ENCODE measurements at places on chromosomes 5 and 9.

DNA sequence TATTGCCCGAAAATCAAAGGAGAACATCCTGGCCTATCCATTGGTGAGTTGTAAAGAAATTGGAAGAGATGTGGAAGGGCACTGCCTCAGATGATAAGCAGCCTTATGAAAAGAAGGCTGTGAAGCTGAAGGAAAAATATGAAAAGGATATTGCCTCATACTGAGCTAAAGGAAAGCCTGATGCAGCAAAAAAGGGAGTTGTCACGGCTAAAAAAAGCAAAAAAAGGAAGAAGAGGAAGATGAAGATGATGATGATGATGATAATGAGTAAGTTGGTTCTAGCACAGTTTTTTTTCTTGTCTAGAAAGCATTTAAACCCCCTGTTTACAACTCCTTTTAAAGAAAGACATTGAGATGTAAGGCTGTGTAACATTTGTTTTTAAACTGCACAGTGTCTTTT is 59.8 kb upstream of the ZBED3 start:
- DNase-seq: peak; percentile 9

- DNase-seq: no peak
Measured at GRCh38 chr5:110270-110888, 18.4 kb downstream of the PLEKHG4B start.

GRCh38 chr9:107971241-107971640 is 481.7 kb upstream of the KLF4 start:
- no peak for DNase-seq

DNA sequence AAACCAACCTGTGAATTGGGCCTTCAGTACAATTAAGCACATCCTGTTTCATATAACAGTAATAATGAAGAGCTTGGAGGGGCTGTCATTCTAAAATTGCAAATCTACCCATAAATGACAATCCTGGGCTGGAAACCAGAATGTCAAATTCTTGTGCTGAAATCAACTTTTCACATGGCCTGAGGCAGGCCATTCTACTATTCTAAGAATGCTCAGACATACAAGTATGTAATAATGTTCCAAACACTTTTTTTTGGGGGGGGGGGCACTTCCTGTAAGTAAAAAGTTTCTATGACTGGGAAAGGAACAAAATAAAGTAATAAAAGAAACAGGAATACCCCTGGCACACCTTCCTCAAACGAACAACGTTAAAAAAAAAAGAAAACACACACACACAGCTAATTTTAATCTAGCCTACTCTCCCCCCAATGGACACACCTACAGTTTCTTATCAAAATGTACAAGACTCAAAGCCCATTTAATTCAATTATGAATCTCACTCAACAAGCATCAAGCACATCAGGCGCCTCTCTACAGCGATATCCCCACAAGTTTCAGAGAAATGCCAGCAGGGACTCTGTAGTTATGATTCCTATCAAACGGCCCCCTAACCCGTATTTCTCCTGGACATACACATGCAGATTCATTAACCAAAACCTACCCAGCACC is 1.4 kb downstream of the ETF1 start:
- DNase-seq: no peak

DNA sequence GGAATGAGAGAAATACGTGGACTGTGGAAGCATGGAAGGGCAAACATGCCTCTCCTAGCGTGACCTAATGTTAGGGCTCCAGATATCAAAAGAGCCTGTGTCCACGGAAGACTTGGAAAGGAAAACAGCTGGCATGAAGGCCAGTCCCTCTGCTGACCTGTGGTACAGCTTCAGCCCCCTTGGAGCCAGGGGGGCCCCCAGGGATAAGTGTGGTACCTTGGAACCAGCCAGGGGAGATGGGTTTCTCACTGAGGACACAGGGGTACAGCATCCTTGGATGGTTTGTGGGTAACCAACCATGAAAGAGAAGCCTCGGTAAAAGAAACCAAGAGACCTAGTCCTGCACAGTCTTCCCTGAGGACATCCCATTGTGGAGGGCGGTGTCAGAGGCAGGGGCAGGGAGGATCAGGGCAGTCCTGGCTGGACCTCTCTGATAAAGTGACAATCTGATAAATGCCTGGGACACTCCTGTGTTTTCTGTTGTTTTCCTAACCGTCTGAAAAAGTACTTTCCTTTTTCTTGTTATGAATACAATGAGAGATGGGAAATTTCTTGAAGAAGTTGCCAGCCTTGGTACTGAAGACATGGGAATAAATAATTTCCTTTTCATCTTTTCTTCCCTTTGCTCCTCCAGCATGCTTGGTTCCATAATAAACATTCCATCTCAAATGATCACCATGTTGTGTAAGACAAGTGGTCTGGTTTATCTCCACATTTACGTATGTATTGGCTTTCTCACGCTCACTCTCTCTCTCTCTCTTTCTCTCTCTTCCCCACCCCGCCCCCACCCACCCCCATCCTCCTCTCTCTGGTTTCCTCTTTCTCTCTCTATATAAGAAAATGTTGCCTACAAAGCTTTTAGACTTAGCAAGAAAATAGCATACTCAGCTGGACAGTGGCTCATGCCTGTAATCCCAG is 102.1 kb downstream of the SUSD1 start:
- DNase-seq: no peak

- no peak for DNase-seq
Measured at GRCh38 chr5:55934720-55935119, 60.0 kb downstream of the IL6ST start.

DNA sequence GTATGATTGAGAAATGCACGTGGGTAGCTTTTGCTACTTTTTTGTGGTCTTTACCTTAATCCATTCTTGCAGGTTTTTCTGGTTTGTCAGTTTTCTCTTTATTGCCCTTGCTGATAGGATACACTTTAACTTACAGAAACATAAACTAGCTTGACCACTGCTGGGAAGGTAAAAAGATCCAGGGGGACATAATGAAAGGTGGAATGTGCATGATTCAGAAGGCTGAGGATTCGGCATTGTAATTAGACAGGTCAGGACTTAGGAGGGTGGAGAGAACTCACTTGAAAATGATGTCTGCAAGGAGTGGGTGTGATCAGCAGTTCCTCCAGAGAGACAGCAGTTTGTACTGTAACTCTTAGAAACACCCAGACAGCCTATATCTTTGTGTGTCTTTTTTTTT is 19.8 kb upstream of the TXNDC8 start:
- no peak for DNase-seq

DNA sequence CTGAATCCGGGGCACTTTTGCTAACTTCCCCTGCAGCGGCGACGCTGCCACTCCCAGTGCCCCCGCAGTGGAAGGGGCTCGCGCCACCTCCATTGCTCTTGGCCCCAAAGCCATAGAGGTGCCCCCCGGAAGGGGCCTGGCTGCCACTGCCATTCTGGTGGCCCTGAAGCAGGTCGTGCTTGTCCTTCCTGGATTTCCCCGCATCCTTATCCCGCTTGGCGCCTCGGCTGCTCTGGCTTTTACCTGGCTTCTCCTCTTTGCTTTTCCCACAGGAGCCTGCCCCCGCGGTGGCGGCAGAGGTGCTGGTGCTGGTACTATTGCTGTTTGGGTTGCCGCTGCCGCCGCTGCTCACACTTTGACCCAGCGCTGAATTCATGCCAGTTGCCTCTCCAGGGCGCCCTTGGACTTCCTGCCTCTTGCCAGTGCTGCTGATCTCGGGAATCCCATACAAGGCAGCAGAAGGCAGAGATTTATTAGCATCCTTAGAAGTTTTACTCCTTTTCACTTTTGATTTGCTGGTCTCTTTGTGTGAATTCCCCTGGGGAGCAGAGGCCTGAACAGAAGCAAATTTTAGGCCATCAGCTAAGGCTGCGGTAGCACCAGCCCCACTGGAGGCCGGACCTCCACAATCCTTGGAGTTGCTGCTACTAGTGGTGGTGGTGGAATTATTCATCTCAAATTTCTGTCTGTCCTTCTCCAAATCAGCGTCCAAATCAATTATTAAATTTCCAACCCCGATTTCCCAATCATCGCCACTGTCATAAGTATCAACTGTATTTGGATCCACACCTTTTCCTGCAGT is 2.1 kb downstream of the ZNF608 start:
- peak; percentile 14 for DNase-seq

DNA sequence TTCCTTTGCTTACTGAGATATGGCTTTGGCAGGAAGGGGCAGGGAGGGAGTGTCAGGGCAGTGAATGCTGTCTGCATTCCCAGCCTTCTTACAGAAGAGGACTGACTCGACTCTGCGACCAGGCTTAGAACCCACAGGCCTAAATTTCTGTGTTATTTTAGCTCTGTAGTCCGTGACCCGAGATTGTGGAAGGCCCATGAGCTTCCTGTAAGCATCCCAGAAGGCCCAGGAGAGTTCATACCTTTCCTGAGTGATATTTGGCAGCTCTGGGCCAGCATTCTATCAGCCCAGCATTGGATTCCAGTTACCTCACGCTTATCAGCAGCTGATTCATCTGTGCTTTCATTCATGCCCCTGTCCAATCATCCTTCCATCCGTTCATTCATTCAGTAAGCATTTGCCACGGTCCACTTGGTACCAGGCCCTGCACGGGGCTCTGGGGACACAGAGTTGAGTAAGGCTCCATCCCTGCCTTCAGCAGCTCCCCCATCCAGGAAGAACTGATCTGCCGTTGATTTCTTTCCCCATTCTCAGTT is 28.2 kb upstream of the RPL26L1 start:
- DNase-seq: no peak

GRCh38 chr9:104448036-104448435 is 56.0 kb upstream of the OR13F1 start:
- no peak for DNase-seq

- no peak for DNase-seq
Measured at GRCh38 chr9:32359452-32359851, 25.0 kb upstream of the ACO1 start.

DNA sequence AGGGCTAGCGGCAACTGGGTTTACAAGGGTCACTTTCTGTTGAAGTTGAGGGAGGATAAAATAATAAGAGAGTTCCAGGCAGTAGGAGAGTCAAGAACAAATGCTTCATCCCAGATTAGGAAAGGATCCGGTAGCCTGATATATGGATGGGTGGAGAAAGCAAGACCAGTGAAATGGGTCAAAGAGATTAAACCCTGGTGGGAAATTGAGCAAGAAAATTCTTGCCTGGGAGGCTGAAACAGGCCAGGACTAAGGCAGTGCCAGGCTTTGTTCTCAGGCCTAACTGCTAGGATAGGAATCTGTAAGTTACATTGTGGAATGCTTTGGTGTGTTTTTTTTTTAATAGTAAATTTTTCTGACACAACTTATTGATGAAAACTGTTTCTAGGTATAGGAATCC is 257.4 kb upstream of the RFX3 start:
- DNase-seq: no peak

GRCh38 chr9:81689343-81690175 is at the start of gene TLE1:
Gene TLE1 (minus strand): TSS chr9:81689547. CDS start chr9:81688240, 1,307 bp downstream.
- peak; percentile 94 for DNase-seq

DNA sequence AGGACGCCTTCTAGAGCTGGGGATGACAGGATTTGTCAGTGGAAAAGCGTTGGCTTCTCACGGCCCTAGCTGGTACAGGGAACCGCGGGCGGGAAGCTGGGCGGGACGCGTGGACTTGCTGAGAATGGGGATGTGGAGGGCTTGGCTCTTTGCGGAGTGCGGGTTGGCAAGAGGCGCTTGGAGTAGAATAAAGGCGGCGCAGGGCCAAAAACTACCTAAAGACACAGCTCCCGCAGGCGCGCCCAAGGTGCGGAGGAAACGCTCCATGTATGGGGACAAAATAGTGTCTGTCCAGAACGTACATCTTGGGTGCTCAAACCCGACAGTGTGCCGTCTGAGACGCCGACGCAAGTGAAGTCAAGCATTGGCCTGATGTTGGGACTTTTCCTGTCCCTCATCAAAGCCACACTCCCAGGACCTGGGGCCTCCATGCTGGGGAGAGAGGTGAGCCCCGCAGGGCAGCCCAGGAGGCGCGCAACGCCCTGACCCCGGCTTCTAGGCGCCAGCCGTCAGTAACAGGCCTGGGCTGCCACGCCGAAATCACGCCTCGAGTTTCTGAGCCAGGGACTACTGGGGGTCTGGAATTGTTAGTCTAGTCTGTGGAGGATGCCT is 1.6 kb upstream of the NKX2-5 start:
- DNase-seq: no peak

DNA sequence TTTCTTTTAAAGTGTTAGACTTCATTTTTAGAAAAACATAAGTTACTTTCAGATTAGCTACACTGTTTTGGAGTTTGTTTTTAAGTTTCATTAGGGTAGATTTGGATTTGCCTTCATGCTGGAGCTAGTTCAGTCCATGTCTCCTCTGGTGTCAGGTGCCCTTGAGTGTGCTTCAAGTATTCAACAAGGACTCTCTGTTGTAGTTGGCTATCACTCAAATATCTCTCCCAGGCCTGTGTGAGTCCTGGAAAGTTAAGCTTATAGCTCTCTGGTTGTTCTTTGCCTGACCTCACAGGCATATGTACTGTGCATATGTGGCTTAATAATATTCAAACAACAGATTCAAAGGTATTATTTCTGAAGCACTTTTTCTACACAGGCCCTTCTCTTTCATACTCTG is 45.4 kb downstream of the PTBP3 start:
- no peak for DNase-seq

GRCh38 chr9:100315561-100315960 is 37.2 kb downstream of the TEX10 start:
- DNase-seq: no peak

GRCh38 chr9:110999379-110999778 is 38.9 kb downstream of the LPAR1 start:
- no peak for DNase-seq

DNA sequence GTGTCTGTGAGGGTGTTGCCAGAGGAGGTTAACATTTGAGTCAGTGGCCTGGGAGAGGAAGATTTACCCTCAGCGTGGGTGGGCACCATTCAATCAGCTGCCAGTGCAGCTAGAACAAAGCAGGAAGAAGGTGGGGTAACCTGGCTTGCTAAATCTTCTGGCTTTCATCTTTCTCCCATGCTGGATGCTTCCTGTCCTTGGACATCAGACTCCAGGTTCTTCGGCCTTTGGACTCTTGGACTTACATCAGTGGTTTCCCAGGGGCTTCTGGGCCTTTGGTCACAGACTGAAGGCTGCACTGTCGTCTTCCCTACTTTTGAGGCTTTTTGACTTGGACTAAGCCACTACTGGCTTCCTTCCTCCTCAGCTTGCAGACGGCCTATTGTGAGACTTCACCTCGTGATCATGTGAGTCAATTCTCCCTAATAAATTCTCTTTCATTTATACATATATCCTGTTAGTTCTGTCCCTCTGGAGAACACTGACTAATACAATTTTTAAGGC is 38.1 kb downstream of the PBX3 start:
- DNase-seq: peak; percentile 35

- DNase-seq: no peak
Measured at GRCh38 chr9:2127486-2127885, 112.3 kb downstream of the SMARCA2 start.

DNA sequence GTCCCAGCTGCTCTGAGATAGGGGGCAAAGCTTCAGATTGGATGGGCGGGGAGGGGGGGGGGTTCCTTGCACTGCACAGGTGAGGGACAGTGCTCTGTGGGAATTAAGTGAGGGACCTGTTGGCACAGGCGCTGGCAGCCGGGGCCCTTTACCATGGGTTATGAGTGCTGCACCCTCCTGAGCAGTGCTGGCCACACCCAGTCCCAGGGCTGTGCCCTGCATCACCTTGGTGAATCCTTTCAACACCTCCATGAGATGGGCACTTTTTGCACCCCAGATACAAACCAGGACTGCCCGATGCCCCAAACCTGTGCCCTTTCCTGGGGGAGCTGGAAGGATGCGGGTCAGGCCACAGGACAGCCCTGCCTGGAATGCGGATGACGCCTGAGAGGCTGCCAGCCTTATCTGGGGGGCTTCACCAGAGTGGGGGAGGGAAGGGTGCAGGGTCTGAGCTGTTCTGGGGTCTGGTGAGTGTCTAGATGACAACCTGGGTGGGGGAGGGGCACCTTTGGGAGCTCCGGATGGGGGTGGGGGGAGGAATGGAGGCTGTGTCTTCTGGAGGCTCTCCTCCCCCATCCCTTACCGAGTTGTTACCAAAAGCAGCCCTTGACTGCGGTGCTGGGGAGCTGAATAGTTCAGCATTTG is 5.2 kb downstream of the CRB2 start:
- DNase-seq: no peak

Measured in hematopoietic multipotent progenitor cell (in vitro differentiated cells).